Lung microvascular endothelial cell (primary cell): ENCODE measurements at places on chromosomes 11 and 22. TPM values are rescaled to one million over a fixed set of nuclear protein-coding genes. Genes with fewer than 3 reads are reported as not detected.

SNX15 gene
- 6.8 and 10.7 TPM in 2 replicates for total RNA-seq

PRCP gene
- 88.7 and 128 TPM in 2 replicates for total RNA-seq

NLRP14 gene
- total RNA-seq = under 0.01 TPM in 1 of 2 replicates, not detected in the other

CDCA5 gene
- 2.0 and 3.9 TPM in 2 replicates for total RNA-seq

RFPL2 gene
- total RNA-seq = not detected in 2 replicates

MPPED1 gene
- under 0.01 TPM in 1 of 2 replicates, not detected in the other for total RNA-seq

CAPN1 gene
- total RNA-seq = 60.9 and 80.2 TPM in 2 replicates

UBXN1 gene
- 126 and 131 TPM in 2 replicates for total RNA-seq

ALDH3B1 gene
- 0.20 and 0.44 TPM in 2 replicates for total RNA-seq

EFCAB6 gene
- 0.20 and 0.22 TPM in 2 replicates for total RNA-seq

IGLL5 gene
- total RNA-seq = not detected in 2 replicates

CSNK2A3 gene
- total RNA-seq = 1.3 and 4.2 TPM in 2 replicates

F2 gene
- not detected in 2 replicates for total RNA-seq

OR10G4 gene
- not detected in 2 replicates for total RNA-seq

PRG3 gene
- not detected in 2 replicates for total RNA-seq
